ENCODE measurements at places on chromosomes 16 and 17. TPM values are rescaled to one million over a fixed set of nuclear protein-coding genes. Genes with fewer than 3 reads are reported as not detected.

Gene ZG16B
- total RNA-seq = not detected

Gene GSDMA
- total RNA-seq = 0.41 TPM

Gene HEATR9
- total RNA-seq = 2.1 TPM

Gene PNMT
- total RNA-seq = 0.43 TPM

Gene CACNG5
- not detected for total RNA-seq

Gene POLG2
- 28.1 TPM for total RNA-seq

Gene PPY
- total RNA-seq = not detected

Gene SCNN1G
- not detected for total RNA-seq

Gene KRT27
- total RNA-seq = not detected

Gene RAB11FIP4
- total RNA-seq = 86.4 TPM

Gene FAM20A
- total RNA-seq = not detected

Gene UBE2Z
- total RNA-seq = 56.7 TPM

Gene CACNA1G
- total RNA-seq = 0.03 TPM

Gene DHRS7C
- not detected for total RNA-seq

Gene STX1B
- total RNA-seq = 2.3 TPM

Gene LGALS9B
- not detected for total RNA-seq

Gene CLDN9
- not detected for total RNA-seq

Gene CSH1
- not detected for total RNA-seq

Gene TMEM114
- total RNA-seq = not detected

Gene BCKDK
- 7.6 TPM for total RNA-seq

Gene CHST4
- not detected for total RNA-seq

Gene BAIAP3
- total RNA-seq = 18.3 TPM

Gene CD300E
- not detected for total RNA-seq

Gene CCL16
- not detected for total RNA-seq

Gene ZDHHC1
- total RNA-seq = not detected

Gene DYNLRB2
- not detected for total RNA-seq

Gene TMC5
- total RNA-seq = not detected

Gene ADAP2
- total RNA-seq = 1.3 TPM

Gene TBC1D3C
- not detected for total RNA-seq

Gene PPL
- total RNA-seq = not detected

Gene MCRIP2
- total RNA-seq = 19.2 TPM

Gene METRNL
- 158 TPM for total RNA-seq

Gene GJC1
- not detected for total RNA-seq

Gene RDM1
- not detected for total RNA-seq

Gene TEX19
- total RNA-seq = not detected

Gene CCL1
- not detected for total RNA-seq

Gene PPP1R27
- not detected for total RNA-seq

Gene DLG4
- 5.8 TPM for total RNA-seq

Gene EVPLL
- not detected for total RNA-seq

Gene AOC3
- 0.46 TPM for total RNA-seq

Gene CLEC10A
- total RNA-seq = not detected

Gene RNF222
- 1.1 TPM for total RNA-seq

Gene ALDH3A1
- not detected for total RNA-seq

Gene MT1A
- not detected for total RNA-seq

Gene ITGAD
- total RNA-seq = not detected

Gene PGAP3
- total RNA-seq = 20.9 TPM

Gene SPATA32
- not detected for total RNA-seq

Gene CHD9NB
- total RNA-seq = not detected

Gene GSE1
- 72.1 TPM for total RNA-seq

Gene ABCA6
- total RNA-seq = 0.14 TPM

Gene PPP4C
- total RNA-seq = 97.4 TPM

Gene KRTAP4-6
- total RNA-seq = not detected

Gene CCDC200
- not detected for total RNA-seq

Gene BAHCC1
- total RNA-seq = 0.24 TPM

Gene TTYH2
- 5.6 TPM for total RNA-seq

Gene WNK4
- total RNA-seq = 0.16 TPM

Gene TMEM238L
- total RNA-seq = not detected

Gene SLC5A2
- 2.4 TPM for total RNA-seq

Data from CD8-positive, alpha-beta T cell (primary cell).